ENCODE measurements at places on chromosomes 2 and 18.

DNA sequence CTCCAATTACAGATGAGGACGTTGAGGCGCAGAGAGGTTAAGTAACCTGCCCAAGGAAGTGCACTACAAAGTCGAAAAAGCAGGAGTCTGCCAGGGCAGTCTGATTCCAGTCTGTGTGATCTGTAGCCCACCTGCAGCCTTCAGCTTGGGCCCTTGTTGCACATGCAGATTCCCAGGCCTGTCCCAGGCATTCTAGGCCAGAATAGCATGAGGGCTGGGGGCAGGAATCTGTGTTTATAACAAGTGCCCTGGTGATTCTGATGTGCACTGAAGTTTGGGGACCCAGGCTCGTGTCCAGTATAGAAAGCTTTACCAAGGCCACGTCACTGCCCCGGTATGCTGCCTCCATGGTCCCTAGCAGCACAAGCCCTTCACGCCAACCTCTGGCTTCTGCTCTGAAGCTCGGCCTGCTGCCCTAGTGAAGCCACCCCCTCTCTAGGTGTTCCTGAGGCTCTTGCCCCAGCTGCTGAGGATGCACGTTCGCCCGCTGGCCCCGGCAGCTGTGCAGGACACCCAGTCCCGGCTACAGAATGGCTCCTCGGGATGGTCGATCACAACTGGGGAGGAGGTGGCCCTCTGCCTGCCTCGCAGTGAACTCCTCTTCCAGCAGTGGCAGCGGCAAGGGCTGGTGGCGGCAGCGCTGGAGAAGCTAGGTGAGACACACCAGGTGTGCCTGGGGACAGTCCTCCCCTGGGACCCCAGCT lies 4.6 kb downstream of the CHRNG start:
- DNase-seq = no peak

- no peak for DNase-seq
These were observed 28.8 kb downstream of the SNORC start for GRCh38 chr2:232898592-232899543.

- DNase-seq = no peak
These were observed 65.9 kb upstream of the RPL31 start for GRCh38 chr2:100936070-100936741.

- DNase-seq = no peak
These were observed 1.1 kb downstream of the CNDP2 start for GRCh38 chr18:74497324-74497676.

DNA sequence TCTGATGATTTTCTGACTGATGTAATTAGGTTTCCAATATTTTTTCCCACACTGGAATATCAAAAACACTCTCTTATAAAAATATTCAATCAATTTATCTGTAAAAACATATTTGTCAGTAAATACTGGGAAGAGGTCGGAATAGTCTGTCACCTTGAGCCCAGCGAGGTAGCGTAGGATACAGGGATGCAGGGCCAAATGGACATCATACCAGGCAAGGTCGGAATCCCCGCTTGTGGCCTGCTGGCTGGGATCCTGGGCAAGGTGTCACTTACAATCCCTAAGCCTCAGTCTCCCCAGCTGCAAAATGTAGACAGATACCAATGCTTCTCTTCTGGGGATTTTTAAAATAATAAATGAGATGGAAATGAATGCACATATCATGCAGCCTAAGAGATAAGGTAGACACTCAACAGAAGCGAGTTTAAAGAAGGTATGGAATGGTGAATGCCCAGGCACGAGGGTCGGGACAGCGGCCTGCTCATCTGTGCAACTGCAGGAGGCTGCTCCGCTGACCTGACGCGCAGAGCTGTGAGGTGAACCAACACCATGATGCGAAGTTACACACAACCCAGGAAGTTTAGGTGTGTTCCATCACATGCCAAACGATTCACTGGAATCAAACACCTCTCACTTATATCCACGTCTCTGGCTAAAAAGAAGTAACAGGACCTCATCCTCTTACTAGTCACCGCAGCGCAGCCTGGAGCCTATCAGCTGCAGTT lies 98.2 kb downstream of the EIPR1 start:
- DNase-seq = no peak

- DNase-seq = no peak
These were observed 247.5 kb downstream of the DYSF start for GRCh38 chr2:71700658-71701397.

GRCh38 chr18:76922107-76922506 lies 99.8 kb downstream of the ZNF236 start:
- peak; percentile 16 for DNase-seq

DNA sequence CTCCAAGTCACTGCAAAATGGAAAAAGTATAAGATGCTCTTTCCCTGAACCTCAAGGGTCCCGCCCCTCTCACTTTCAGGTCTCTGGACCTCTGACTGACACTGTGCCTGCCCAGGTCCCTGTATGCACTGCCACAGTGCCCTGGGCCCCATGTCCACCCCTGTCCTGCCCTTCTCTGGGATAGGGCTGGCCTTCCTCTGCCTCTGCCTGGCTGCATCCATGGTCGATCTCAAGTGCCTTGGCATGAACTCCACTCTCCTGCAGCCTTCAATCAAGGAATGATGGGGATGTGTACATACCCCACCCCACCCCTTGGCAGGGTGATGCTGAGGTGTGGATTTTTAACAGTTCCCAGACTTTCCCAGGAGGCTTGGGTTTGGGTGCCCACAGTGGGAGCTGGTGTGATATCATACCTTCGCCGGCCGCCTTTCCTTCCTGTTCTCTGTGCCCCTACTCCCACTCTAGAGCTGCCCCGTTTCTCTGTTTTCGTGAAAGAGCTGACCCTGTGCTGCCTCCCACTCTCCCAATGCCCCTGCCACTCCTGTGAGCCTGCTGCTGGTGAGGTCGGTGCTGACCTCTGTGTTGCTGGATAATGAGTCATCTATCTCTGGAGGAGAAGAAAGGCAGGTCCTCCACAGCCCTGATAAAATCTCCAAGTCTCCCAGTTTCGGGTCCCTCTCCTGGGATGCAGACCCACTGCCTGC lies 18.9 kb downstream of the PTPN18 start:
- DNase-seq = no peak

DNA sequence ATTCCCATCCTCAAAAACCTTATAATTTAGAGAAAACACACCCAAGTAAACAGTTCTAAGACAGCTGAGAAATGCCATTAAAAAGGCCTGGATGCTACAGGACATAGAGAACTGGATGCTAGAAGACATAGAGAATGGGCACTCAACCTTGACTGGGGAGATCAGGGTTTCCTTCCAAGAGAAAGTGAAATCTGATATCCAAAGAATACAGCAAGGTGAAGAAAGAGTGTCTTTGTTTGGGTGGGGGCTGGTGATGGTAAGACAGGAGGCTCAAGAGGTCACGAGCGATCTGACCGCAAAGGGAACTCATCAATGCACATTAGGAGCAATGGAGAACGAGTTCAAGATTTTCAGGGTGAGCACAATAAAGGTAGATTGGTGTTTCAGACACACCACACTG lies 31.6 kb downstream of the EPB41L3 start:
- DNase-seq = no peak

- no peak for DNase-seq
These were observed 110.6 kb upstream of the LMAN1 start for GRCh38 chr18:59469463-59470180.

DNA sequence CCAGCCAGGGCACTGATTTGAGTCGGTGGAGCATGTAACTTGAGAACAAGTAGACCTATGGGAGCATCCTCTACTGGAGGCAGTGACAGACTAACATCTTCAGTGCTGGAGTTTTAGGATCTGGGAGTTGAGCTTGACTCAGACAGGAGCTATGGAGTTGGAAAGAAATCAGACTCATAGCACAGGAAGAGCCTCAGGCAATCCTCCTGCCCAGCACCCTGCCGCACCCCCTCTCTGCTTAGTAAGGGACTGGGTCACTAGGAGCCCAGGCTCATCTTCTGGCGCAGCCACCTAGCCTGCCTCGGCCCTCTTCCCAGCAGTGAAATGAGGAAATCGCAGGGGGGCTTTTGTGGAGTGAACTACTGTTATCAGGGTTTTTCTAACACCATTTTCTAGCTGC lies 3.6 kb downstream of the ARID5A start:
- DNase-seq = no peak

DNA sequence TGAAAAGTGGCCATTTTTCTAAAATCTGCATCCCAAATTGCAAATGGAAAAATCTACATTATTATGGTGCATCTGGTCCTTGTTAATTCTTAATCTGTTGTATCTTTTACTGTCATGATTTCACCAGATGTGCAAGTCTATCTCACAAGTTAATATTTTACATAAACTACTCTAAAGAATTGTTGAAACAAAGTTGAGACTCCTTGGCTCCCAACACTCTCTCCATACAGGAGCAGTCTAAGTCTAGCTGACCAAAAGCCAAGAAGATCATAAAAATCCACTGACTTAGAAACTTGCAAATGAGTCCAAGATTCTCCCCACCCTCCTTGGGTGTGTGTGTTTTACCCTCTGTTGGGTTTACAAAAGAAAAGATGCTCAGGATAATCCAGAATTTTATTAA lies 85.1 kb downstream of the NCKAP5 start:
- DNase-seq = no peak

DNA sequence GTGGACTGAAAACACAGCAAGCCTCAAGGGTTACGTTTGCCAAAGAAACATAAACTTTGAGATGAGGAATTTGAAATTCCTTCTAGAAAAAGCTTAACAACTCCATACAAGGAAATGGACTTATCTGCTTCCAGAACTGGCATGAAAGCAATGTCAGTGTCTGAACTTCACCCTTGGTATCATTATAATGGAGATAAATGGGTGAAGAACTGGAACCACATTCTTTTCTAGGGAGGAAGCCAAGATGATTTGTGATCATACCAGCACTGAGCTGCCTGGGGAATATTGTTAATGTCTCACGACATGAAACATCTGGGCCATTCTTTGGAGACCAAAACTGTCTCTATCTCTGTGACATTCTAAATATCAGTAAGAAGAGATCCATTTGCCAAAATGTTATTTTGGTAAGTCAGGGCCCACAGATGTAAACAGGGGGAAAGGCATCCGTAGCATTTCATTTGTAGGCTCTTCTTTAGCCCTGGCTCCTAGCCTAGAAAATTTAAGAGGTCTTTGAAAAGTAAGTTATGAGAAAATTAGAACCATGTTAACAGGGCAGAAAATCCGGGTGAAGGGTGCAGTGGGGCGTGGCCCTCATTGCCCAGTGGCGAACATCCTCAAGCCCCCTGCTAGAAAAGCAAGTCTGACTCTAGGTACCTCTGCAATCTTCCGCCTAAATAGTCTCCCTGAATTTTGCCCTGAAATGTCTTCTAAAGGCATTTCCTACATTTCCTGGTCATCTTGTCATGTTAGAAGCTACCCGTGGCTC lies 295.3 kb upstream of the EPAS1 start:
- DNase-seq = no peak

GRCh38 chr2:216922175-216922780 lies 62.4 kb upstream of the TNP1 start:
- no peak for DNase-seq

DNA sequence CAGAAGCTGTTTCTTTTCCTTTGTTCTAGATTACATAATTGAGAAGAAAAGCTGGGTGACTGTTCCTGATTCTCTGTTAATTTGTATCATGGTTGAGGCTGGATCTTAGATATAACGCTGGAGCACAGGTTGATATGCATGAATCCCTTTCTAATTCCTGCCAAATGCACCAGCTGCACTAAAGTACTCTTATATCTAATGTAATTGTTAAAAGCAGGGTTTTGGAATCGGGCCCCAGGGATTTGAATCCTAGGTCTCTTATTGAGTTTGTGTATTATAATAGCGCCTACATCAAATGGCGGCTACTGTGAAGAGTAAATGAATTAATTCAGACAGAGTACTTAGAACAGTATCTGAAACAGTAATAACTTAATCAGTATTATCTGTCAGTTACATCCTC lies 80.4 kb downstream of the MC4R start:
- no peak for DNase-seq

DNA sequence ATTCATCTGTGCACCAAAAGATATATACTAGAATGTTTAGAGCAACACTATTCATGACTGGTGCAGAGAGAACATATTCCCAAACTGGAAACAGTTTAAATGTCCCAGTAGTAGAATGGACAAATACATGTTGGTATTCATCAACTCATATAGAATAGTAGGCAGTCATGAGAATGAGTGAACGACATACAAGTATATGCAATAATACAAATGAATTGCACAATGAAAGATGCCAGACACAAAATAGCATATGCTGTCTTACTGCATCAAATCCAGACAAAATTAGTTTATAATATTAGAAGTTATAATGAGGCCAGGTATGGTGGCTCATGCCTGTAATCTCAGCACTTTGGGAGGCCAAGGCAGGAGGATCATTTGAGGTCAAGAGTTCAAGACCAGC lies 8.3 kb upstream of the PRKAG3 start:
- DNase-seq = no peak

DNA sequence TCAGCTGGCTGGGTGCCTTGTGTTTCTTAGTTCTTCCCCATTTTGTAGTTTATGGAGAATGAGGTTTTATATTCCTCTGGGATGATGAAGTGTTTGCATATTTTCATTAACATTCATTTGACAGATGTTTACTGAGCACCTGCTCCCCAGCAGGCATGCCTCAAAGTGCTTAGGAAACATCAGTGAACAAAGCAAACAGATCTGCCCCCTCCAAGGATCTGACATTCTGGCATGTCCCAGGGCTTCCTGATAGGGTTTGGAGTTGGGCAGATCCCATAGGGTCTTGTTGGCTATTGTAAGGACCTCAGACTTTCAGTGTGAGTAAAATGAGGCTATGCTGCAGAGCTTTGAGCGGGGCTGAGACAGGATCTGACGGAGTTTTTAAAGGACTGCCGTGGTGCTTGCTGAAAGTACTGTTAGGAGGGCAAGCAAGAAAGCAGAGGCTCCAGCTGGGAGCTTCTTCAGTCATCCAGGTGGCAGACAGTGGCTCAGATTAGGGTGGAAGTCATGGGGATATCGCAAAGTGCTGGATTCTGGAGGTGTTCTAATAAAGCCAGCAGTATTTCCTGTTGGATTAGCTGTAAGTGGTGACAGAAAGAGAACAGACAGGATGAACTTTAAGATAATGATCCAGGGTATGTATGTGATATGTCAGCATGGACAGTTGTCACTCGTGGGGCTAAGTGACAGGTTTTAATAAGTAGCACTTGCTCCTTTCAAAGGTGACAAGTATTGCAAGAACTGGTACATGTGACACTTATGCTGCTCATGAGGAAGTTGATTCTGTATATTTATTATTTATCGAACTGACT lies 11.3 kb upstream of the IAH1 start:
- DNase-seq = no peak

GRCh38 chr18:29753379-29753778 lies 1289.2 kb downstream of the DSC3 start:
- DNase-seq = no peak

DNA sequence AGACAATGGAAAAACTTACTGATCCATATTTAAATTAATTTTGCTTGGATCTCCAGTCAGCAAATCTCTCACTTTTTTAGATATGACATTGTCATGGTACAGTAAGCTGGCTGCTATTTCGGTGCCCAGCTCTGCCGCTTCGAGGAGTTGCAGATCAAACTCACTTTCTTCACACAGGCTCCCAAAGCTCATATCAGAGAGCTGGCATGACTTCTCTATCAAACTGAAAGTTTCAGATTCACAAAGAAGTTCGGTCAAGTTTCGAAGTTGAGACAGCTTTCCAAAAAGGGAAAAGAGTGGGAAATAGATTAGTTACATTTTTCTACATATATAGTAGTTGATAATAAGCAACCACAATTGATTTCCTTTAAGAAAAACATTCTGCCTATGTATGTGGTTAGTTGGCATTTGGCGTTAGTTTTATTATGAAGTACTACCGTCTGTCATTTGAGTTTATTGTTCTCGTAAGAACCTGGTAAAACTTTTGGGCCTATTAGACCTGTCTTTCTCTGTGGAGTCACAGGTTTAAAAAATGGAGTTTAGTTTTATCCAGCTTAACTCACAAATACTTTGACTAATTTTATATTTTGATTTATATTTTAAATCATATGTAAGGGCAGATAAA lies 118.8 kb downstream of the ABCA12 start:
- no peak for DNase-seq

All from effector CD4-positive, alpha-beta T cell (primary cell).